Thoracic aorta (tissue), 2 donors: ENCODE measurements at places on chromosomes 12 and 14. TPM values are rescaled to one million over a fixed set of nuclear protein-coding genes. Genes with fewer than 3 reads are reported as not detected.

DNA sequence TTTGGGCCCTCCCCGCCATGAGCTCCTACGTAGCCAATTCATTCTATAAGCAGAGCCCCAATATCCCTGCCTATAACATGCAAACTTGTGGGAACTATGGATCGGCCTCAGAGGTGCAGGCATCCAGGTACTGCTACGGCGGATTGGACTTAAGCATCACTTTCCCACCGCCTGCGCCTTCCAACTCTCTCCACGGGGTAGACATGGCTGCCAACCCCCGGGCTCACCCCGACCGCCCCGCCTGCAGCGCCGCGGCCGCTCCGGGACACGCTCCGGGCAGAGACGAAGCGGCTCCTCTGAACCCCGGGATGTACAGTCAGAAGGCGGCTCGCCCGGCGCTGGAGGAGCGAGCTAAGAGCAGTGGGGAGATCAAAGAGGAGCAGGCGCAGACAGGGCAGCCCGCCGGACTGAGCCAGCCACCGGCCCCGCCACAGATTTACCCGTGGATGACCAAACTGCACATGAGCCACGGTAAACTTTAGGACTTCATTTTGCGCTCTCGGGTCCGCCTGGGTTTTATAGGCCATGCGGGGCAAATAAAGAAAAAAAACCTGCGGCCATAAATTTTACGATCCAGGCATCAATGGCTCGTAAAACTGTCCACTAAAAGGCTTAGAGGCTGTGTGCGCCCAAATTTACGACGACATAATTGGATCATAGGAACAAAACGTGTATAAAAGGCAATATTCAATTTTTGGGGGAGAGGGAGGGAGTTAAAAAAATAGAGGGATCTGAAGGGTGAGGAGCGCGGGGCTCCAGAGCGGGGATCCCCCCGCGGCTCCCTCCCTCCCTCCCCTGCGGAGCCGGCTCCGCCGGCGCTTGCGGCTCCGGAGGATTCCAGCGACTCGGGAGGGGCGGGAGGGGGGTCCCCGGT is 493 bp downstream of the HOXC5 start:
- no peak for DNase-seq

Gene CMKLR1
- total RNA-seq, result 73.8 TPM

GRCh38 chr12:52519826-52520662 is at the start of gene KRT5:
TSS of gene KRT5 (minus strand) at chr12:52520394. CDS start at chr12:52520296, 98 bp downstream.
- no peak for DNase-seq

DNA sequence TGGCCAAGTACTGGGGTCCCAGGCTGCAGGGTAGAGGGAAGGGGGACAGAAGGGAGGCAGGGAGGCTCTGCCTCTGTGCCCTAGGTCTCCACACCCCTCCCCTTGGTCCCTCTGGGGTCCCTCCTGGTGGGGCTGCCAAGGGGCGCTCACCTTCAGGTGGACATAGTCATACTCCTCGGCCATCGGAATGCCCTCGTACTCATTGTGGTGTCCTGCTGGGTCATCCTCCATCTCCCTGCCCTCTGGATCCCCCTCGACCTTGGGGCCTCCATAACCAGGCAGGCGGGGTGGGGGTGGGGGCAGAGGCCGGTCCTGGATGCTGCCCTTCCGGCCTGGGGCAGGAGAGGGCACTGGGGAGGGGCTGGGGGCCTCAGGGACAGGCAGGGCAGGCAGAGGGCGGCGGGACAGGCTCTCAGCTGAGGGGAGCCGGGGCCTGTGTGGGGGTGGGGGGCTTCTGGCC is 5.8 kb downstream of the EFS start:
- no peak for DNase-seq

DNA sequence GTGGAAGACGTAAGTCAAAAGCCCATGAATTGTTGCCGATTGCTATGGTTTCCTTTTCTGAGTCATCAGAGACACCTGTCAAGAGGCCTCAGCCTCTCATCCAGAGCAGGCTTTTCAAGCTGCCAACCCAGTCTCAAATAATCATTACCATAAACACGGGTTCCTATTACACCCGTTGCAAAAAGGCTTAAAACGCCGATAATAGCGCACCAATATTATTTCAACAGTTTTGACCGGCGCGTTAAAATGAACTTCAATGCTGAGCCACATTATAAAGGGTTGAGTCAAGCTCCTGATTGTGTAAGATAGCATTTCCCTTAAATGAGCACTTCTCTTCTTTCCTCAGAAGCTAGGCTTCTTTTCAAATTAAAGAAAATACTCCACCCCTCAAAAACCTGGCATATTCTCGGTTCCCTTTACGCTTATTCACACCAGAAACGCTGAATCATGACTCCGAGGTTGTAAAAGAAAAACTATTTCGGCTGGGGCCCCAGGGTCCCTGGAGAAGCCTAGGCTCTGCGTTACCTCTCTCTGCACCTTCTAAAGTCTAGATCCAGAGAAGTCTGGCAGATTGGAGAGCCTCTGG is 1.4 kb downstream of the TMTC1 start:
- DNase-seq, result no peak

DNA sequence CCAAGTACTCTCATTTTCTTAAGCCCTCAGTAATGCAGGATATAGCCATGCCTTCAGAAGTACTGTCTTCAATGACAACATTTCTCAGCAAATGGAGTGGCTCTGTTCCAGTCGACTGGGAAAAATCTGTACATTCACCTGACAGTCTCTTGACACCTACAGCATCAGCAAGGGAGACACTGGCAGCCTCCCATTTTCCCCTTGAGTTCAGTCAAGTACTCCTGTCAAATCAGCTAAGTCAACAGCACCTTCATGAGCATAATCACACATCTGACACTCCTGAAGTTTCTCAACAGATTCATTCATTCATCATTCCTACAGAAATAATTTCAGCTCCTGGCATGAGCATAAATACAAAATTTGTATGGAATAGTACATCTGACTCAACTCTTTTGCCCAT is 46.1 kb downstream of the INTS13 start:
- DNase-seq, result no peak

DNA sequence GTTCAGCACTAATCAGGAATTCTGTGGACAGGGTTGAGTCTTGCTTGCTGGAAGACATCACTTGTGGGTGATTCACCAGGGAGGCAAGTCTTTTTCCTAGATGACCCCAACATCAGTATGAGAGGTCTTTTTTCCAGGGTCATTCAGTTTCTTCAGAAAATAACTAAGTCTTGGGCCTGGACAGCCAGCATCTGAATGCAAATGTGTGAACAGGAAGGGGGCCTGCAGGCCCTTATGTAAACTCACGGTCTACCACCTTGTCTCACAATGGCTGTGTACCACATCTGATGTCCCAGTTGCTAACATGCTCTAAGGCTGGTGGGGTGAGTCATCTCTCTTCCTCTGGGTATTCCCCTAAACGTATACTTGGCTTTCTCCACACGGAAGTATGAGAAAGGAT is 79.2 kb downstream of the HECTD4 start:
- no peak for DNase-seq
